Hematopoietic multipotent progenitor cell treated with erythropoietin and hydrocortisone succinate and interleukin-3 and kit ligand, for 6 days (in vitro differentiated cells): ENCODE measurements at places on chromosomes 3 and 15.
A peak's percentile ranks its signal among the peaks of the same experiment; 100 is the strongest.

- peak; percentile 66 for DNase-seq
These were observed 385.9 kb upstream of the BCHE start for GRCh38 chr3:166223120-166223519.

GRCh38 chr3:63972196-63972595 is 51.1 kb downstream of the PSMD6 start:
- no peak for DNase-seq

GRCh38 chr15:76135516-76135915 is 75.7 kb downstream of the TMEM266 start:
- DNase-seq: no peak

GRCh38 chr3:40546816-40547215 is 22.1 kb downstream of the ZNF621 start:
- DNase-seq: no peak

DNA sequence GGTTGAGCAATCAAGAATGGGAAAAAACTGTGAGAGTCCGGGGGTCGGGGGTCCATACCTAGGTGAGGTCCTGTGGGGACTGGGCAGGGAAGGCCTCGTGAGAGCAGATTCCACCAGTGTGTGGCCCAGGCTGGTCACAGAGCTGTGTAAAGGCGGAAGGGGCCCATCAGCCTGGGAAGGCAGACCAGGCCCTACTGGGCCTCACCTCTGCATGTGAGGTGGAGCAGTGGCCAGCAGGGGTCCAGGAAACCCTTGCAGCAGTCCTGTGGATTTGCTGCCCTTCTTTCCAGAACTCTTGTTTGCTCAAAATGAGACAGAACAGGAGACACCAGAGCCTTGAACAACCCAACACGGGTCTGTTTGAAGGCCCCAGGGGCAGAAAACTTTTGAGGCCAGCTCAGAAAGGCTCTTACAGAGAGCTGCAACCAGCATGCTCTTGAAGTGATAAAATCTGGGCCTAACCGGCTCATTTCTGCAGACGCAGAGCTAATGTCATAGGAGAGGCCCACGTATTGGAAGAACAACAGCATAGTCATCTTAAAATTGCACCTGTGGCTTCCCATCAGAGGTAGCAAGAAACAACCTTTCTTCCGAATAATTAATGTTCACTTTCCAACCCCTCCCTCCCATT is 30.3 kb upstream of the HHATL start:
- DNase-seq: no peak

GRCh38 chr3:66957367-66957766 is 40.7 kb upstream of the KBTBD8 start:
- DNase-seq: no peak

- no peak for DNase-seq
These were observed 356.7 kb upstream of the UMPS start for GRCh38 chr3:124373524-124373923.
